Daoy (cell line): ENCODE measurements at places on chromosomes 3 and 15. TPM values are rescaled to one million over a fixed set of nuclear protein-coding genes. Genes with fewer than 3 reads are reported as not detected.

DNA sequence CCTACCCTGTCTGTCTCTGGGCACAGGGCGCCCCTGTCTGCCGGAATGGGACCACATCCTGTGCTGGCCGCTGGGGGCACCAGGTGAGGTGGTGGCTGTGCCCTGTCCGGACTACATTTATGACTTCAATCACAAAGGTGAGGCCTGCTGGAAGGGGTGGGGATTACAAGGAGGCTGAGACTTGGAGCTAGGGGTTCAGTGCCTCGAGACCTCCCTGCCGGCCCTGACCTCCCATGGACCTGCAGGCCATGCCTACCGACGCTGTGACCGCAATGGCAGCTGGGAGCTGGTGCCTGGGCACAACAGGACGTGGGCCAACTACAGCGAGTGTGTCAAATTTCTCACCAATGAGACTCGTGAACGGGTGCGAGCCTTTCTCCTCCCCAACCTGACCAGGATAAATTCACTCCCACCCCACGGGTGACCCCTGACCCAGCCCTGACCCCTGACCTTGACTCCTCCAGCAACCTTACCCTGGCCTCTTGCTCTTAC, 20.4 kb downstream of the PTH1R start:
- no peak for DNase-seq

- DNase-seq = no peak
Measured at GRCh38 chr3:89521328-89521727, 413.9 kb downstream of the EPHA3 start.

DNA sequence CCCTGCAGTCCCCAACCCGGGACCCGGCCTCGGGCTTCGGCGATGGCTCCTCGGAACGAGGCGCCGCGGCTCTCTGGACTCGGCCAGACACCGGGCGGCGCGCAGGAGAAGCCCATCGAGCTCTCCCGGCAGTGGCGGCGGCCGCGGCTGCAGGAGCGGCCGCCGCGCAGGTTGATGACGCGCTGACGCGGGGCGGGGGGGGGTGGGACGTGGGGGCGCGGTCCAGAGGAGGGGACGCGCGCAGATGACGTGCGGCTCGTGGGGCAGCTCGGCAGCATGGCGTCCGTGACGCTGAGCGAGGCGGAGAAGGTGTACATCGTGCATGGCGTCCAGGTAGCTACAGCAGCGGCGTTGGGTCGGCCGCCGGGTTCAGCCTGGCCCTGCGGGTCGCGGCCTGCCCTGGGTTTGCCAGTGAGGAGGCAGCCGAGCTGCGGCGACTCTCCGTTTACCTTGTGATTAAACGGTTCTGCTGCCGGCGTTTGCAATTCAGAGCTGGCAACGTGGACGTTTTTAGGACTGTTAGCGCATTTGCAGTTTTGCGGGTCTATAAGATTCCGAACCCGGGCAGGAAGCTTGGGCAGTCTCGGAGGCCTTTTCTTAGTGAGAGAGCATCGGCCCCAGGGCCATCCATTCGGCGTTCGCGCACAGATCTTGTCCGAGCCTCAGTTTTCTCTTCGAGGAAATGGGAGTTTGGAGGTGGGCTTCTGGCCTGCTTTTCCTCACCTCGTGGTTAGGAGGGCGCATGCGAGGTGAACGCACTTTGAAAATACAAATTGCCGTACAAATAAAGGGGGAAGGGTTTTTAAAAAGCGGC, at the start of the genes EXOSC7 and ZDHHC3:
Gene EXOSC7 (plus strand): TSS at position 243 of the 814 bp plus-strand sequence. CDS start 34 bp downstream, at position 277.
Gene ZDHHC3 (minus strand): TSS at position 173 of the 814 bp plus-strand sequence. CDS start 16,738 bp downstream, outside the sequence.
- peak; percentile 90 for DNase-seq

DNA sequence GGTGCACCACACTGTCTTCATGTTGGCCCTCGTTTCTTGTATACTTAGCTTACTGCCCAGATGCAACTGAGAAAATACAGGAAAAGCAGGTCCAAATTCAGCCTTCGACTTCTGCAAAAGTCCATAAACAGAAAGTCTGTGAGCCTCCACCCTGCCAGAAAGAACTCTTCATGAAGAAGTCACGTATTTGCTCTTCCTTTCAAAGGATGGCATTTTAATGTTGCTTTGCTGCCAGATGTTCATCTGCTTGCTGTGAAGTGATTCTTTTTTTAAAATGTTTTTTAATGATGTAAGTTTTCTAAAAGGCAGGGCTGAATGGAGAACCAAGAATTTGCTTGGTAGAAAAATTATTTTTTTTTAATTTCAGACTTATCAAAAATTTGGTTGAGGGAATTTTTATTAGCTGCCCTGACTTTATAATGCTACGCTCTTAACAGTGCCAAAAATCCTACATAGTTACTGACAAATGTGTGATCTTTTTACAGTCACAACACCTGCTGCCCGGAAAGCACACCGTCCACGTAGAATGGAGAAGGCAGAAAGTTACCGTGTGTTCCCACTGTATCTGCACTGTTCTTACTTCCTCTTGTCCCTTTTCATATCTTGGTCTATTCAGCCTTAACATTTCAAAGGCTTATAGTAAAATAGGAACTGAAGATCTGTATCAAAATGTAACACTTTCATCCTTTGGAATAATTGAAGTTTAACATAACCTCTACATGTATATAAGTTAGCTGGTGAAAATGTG, 136.3 kb downstream of the LRRC28 start:
- DNase-seq = no peak

DNA sequence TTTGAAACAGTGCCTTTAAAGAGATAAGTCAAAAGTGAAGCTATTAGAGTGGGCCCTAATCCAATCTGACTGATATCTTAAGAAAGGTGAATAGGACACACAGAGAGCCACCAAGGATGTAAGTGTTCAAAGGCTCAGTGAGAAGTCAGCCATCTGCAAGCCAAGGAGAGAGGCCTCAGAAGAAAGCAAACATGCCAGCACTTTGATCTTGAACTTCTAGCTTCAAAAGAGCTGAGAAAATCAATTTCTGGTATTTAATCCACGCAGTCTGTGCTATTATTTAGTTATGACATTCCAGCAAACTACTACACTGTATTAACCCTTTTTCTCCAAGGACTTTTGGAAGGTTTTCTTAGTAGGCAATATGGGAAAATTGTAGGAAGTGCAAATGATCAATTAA, 95.7 kb downstream of the LRRC3B start:
- DNase-seq = no peak

LRRC31 gene
- not detected in 2 replicates for total RNA-seq

FBXO22 gene
- total RNA-seq = 59.1 and 61.9 TPM in 2 replicates

GP5 gene
- total RNA-seq = not detected in 2 replicates
